ENCODE measurements at places on chromosomes 12 and 14. TPM values are rescaled to one million over a fixed set of nuclear protein-coding genes. Genes with fewer than 3 reads are reported as not detected.

DNA sequence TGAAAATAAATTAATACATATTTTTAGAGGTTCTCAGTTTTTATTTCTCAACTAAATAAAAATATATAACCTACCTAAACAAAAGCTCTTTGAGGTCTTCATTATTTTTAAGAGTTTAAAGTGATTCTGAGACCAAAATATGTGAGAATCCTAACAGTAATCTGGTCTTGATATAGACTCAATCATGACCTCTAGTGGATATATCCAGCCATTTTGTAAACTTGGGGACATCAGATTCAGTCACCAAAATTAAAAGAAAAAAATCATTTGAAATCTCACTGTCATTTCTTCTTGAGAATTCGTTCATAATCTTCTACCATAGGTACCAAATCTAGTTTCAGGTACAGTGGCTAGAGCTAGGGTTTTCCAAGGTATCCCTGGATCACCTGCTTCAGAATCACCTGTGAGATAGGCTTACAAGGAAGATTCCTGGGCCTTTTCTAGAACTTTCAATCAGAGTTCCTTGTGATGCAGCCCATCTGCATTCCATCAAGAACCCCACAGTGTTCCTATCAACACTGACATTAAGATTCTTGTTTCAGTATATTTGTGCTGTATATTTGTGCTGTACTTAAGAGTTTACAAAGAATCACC, 214.9 kb downstream of the ADAMTS20 start:
- DNase-seq, result no peak
- H3K4me1 ChIP-seq, result no peaks in the 10 kb centered on the region
- no peak overlapping the region for H3K27ac ChIP-seq
- no peak overlapping the region for H3K4me3 ChIP-seq

Gene STXBP6
- not detected for total RNA-seq

DNA sequence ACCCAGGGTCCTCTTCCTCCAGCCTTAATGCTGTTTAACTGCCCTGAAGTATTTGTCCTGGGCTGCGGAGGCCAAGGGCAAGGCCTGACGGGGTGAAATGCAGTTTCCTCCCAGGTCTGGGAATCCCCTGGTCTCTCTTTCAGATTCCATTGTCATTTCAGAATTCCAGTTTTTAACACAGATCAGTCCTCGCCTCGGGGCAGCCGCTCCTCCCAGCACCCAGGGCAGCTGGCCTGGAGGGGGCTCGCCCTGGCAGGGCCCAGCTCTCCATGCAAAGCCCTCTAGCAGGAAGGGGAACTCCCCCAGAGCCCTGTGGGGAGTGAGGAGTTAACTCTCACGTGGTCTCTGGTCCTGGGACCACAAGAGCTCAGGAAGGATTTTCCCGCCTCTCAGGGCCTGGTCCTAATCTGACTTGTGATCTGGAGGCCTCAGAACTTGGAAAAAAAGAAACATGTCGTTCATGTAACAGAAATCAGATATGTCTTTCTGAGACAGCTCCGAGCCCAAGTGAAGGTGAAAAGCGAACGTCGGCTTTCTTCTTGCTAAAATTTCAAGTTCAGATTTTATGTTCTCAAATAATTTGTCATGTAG, 265.6 kb upstream of the SFSWAP start:
- no peak overlapping the region for H3K4me3 ChIP-seq
- DNase-seq, result no peak
- H3K36me3 ChIP-seq, result no peaks in the 10 kb centered on the region
- H3K27ac ChIP-seq, result no peak overlapping the region
- no peaks in the 10 kb centered on the region for H3K4me1 ChIP-seq
- no peaks in the 10 kb centered on the region for H3K27me3 ChIP-seq

DNA sequence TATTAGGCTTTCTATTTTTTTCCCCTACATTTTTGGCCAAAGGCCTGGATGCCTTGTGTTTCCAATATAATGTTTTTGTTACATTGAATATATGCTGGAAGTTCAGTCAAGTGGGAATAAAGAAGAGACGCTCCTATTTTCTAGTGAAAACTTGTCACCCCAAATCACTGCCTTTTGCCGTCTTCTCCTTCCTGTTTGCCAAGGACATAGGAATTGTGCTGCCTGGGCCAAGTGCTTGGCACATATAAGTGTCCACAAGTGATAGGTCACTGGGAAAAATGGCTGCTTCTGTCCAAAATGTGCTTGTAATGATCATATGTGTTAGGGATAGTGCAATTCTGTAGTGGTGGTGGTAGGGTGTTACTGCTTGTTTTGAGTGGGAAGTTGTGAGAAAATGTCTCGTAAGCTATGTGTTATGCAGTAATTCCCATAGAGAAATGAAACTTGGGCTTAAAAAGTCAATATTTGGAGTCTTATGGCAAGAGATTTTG, 11.6 kb upstream of the KCNJ8 start:
- H3K27ac ChIP-seq, result no peak overlapping the region
- no peak overlapping the region for H3K4me3 ChIP-seq
- H3K36me3 ChIP-seq, result no peaks in the 10 kb centered on the region
- DNase-seq, result no peak

DNA sequence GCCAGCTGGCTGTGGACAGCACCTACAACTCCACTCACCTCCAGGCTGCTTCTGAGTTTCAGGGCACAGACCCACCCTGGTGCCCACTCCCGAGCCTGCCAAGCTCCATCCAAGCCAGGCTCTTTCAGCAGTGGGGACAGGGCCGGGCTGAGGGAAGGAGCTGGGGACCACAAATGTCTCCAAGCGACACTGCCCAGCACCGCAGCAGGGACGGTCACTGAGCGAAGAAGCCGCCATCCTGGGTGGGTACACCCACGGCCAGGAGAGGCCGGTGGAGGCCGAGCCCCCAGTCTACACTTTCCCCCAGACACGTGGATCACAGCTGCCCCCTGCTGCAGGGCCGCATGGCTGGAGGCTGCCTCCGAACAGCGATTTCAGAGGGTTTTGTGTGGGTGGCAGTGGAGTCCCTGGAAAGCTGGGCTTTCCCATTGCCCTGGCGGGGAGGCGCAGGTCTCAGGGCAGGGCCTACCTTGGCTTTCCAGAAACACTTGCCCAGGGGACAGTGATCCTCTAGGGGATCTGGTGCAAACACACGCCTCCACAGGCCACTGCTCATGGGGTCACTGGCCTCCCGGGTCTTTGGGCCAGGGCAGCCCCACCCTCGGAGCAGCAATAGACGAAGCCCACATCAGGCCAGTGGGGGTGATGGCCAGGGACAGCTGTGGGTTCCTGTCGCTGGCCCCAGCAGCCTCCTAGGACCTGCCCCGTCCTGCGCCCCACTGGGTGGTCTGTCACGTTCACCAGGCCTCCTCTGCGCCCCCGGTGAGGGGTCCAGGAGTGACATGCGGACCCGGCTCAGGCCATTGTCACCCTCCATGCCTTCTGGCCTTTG, 1.2 kb upstream of the GPR132 start:
- H3K36me3 ChIP-seq, result no peaks in the 10 kb centered on the region
- H3K27me3 ChIP-seq, result no peaks in the 10 kb centered on the region
- peaks cover 78% of the 10 kb centered on the region for H3K4me1 ChIP-seq
- DNase-seq, result no peak

Gene IL23A
- 27.1 TPM for total RNA-seq

GRCh38 chr14:24634158-24634557, at the start of gene GZMB:
TSS of gene GZMB (minus strand) at chr14:24634190. CDS start at chr14:24634160, 30 bp downstream.
- DNase-seq, result no peak
- H3K27ac ChIP-seq, result no peak within 1 kb of the TSS
- H3K4me1 ChIP-seq, result no peaks in the 10 kb centered on the region
- H3K27me3 ChIP-seq, result no peaks in the 10 kb centered on the region
- H3K36me3 ChIP-seq, result no peaks in the 10 kb centered on the region

GRCh38 chr14:61608245-61609165, 86.8 kb upstream of the HIF1A start:
- no peaks in the 10 kb centered on the region for H3K4me1 ChIP-seq
- no peak overlapping the region for H3K27ac ChIP-seq
- peaks cover 4% of the 10 kb centered on the region for H3K27me3 ChIP-seq
- H3K4me3 ChIP-seq, result no peak overlapping the region
- H3K36me3 ChIP-seq, result no peaks in the 10 kb centered on the region

Gene SIX6
- not detected for total RNA-seq

- no peak overlapping the region for H3K4me3 ChIP-seq
- peaks cover 15% of the 10 kb centered on the region for H3K27me3 ChIP-seq
- H3K36me3 ChIP-seq, result no peaks in the 10 kb centered on the region
- no peak for DNase-seq
- no peak overlapping the region for H3K27ac ChIP-seq
These were observed 52.6 kb downstream of the GALNT16 start for GRCh38 chr14:69312608-69313007.

Gene CLECL1
- total RNA-seq, result 0.84 TPM

DNA sequence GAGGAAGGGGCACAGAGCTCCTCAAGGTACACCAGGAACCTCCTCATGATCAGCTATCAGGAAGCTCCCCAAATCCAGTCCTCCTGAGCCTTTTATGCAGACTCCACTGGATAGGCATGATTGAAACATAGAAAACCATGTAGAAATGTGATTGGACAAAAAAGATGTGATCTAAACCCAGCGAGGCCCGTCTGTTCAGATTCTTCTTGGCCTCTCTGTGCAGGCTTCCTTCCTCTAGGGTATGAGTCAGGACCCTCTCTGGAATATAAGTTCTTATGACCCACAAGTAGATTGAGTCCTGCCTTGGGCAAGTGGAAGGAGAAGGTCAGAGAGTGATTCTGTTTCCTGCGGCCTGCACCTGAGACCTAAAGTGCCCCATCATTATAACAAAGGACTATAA, 166.3 kb downstream of the PHLDA1 start:
- H3K27me3 ChIP-seq, result no peaks in the 10 kb centered on the region
- no peaks in the 10 kb centered on the region for H3K4me1 ChIP-seq
- DNase-seq, result no peak
- no peaks in the 10 kb centered on the region for H3K36me3 ChIP-seq
- H3K27ac ChIP-seq, result no peak overlapping the region
- no peak overlapping the region for H3K4me3 ChIP-seq

- DNase-seq, result no peak
- H3K4me1 ChIP-seq, result peaks cover 8% of the 10 kb centered on the region
- H3K36me3 ChIP-seq, result no peaks in the 10 kb centered on the region
- no peak overlapping the region for H3K4me3 ChIP-seq
- H3K27ac ChIP-seq, result no peak overlapping the region
These were observed 110.1 kb upstream of the BCL2L14 start for GRCh38 chr12:11960646-11961045.
